ENCODE measurements at places on chromosomes 5 and 9.

- DNase-seq = no peak
Measured at GRCh38 chr5:161700065-161700464, 14.5 kb downstream of the GABRA6 start.

- no peak for DNase-seq
Measured at GRCh38 chr9:99264070-99264680, 42.1 kb downstream of the SEC61B start.

DNA sequence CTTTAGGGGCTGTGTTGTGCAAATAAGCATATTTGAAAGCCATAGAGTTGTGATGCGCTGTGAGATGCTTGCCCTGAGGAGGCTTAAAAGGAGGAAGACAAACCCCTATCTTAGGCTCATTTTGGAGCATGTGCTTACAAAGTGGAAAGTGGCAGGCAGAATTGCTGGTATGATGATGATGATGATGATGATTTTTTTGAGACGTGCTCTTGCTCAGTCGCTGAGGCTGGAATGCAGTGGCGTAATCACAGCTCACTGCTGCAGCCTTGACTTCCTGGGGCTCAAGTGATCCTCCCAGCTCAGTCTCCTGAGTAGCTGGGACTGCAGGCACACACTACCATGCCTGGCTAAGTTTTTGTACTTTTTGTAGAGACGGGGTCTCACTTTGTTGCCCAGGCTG lies 1.7 kb downstream of the CNOT8 start:
- no peak for DNase-seq

- no peak for DNase-seq
Measured at GRCh38 chr5:31598640-31599611, 40.0 kb upstream of the PDZD2 start.
